ENCODE measurements at places on chromosomes 12 and 14.

- no peak for DNase-seq
Observed at GRCh38 chr12:109140560-109140959, 24.2 kb downstream of the ACACB start.

DNA sequence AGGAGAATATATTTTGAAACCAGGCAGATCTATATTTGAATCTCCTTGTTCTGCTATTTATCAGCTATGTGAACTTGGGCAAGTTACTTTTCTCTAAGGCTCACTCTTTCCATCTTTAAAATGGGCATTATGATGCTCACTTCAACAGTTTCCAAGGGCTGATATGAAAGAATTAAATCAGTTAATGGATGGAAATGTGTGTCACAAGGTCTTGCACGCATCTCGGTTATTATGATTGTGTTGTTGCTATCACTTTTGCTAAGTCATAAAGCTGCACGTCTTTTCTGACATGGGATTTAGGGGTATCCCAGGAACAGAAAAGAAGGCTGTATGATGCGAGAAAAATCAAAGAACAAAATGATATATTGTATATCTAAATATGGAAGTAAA is 721.5 kb upstream of the TBX3 start:
- DNase-seq, result no peak

GRCh38 chr12:77751939-77752338 is 78.8 kb upstream of the NAV3 start:
- DNase-seq, result no peak

DNA sequence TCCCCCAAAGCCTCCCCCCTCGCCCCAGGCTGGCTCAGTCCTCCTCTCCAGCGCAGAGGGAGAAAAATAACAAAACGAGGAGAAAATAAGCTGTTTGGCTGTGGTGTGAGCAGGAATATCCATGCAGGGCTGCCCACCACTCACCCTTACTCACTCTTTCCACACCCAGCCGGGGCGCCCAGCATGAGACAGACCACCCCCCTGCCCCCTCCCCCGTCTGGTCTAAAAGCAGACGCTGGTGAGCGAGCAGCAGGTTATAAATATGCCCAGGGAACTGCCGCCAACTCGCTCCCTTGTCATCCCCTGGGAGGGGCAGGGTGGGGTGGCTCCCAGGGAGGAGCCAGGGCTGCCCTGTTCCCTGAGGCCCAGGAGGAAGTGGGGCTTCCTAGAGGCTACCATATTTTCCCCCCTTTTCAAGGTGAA is 7.4 kb downstream of the WNT1 start:
- DNase-seq, result no peak

DNA sequence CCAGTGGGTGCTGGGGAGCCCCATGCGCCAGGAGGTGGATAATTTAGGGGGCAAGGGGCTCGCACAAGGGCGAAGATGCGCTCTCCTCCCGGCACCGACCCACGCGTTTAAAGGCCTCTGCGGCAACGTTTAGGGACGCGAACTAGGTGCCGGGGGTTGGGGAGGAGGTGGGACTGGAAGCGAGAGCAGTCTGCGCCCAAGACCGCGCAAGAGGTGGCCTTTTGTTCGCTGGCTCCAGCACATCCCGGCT is 1.3 kb downstream of the SLC38A1 start:
- no peak for DNase-seq

GRCh38 chr14:99535448-99535847 is 54.2 kb downstream of the CCNK start:
- DNase-seq, result no peak

DNA sequence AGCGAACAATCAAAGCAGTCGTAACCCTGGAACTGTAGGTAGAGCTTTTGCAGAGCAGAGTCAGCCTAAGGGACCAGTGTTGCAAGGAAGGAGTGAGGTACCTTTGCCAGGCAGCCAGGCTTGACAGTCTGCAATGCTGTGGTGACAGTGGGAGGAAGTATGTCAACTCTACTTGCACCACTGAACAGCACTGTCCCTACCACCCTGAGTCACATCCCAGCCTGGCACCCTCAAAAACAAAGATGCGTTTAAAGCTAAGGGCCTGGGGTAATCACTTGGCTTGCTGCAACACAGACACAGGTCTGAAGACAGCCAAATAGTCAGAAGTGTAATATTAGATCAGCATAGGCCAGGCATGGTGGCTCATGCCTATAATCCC is 141.9 kb downstream of the DPF3 start:
- DNase-seq, result no peak

- DNase-seq, result no peak
Observed at GRCh38 chr12:46811185-46811584, 14.6 kb downstream of the SLC38A4 start.

- peak; percentile 55 for DNase-seq
Observed at GRCh38 chr14:60646226-60646818, 3.0 kb downstream of the SIX1 start.

- DNase-seq, result no peak
Observed at GRCh38 chr14:22865424-22866405, 5.8 kb upstream of the LRP10 start.

GRCh38 chr12:111150360-111150759 is 218.5 kb downstream of the PHETA1 start:
- peak; percentile 19 for DNase-seq

DNA sequence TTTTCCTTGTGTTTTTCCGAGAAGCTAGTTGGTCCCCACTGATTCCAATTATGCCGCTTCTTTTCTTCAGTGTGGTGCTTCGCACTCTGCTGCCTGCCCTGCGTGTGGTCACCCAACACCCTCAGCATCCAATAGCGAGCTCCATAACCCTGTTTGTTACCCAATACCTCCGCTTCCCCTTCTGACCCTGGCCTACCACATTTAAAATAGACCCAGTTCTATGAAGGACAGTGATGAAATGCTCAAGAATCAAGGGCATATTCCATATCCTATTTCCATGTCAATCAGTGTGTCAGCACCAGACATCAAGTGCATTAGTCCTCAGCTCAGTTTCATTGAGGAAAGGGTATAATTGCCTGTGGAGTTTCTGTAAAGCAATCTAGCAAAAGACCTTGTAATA is 9.5 kb downstream of the NDRG2 start:
- DNase-seq, result no peak
